GM12864 (cell line): ENCODE measurements at places on chromosomes 6 and 20.

DNA sequence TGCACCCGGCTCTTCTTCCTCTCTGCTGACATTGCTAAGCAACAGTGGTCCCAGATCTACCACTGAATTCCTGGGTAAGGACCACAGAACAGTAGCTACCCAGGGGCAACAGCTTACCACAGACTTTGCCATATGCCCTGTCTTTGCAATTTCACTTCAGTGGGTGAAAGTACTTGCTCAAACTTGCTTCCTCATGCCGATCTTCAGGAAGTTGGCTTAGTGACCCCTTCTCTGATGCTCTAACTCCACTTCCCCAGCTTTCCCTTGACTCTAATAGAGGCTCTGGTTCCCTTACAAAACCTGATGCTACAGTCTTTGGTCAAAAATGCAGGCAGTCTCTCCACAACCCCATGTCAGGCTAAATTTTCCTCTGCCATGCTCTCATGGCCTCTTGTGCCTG is 3.3 kb upstream of the TAAR5 start:
- DNase-seq = no peak

- no peak for DNase-seq
Measured at GRCh38 chr6:128114164-128114563, 213.3 kb upstream of the THEMIS start.

DNA sequence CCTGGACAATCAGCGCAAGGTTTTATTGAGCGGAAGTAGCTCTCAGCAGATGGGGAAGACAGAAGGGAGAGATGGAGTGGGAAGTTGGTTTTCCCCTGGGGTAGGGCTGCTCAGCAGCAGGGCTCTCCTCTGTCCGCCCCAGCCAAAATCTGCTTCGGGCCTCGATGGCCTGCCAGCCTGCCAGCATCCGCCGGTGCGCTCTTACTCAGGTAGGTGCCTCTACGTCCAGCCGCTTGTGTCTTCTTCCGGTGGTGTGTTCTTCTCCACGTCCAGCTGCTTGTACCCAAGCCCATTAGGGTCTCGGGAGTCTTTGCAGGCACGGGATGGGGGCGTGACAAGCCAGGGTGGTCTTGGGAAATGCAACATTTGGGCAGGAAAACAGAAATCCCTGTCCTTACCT is 1340.0 kb upstream of the MAP3K7 start:
- DNase-seq = no peak

GRCh38 chr6:85966828-85967227 is 324.1 kb upstream of the SYNCRIP start:
- no peak for DNase-seq

DNA sequence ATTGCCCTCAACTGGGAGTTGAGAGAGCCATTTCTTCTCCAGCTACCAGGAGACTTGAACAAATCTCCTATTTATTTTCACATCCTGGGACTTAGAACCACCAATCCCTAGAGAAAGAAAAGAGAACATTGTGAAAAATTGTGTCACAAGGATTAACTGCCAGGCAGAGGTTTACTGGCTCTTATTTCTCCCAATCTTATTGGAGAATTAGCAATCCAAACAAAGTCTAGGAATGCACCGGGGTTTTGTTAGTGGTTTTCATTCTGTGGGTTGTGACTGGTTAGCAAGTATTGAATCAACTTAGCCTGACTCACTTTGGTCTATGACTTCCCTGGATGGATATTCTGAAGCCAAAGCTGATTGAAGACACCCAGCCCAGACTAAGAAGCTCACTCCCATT is 21.2 kb upstream of the ENPP5 start:
- DNase-seq = no peak

GRCh38 chr20:3727401-3728021 is 5.0 kb upstream of the HSPA12B start:
- no peak for DNase-seq

DNA sequence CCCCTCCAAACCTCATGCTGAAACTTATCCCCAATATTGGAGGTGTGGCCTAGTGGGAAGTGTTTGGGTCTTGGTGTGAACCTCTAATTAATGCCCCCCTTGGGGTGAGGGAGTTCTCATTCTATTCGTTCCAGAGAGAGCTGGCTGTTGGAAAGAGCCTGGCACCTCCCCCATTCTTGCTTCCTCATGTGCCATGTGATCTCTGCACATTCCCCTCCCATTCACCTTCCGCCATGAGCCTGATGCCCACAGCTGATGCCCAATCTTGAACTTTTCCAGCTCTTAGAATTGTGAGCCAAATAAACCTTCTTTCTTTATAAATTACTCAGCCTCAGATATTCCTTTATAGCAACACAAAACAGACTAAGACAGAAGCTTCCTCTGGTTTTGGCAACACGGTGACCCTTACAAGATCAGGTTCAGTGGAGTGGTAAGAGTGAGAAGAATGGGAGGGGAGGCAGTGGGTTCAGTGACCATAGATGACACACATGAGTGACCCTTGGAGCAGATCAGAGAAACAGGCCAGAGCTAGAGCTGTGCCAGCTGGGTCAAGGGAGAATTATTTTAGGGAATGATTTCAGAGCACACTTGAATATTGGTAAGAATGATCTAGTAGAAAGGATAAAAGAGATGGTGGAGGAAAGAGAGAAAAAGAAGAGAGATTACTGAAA is 176.4 kb downstream of the LY86 start:
- DNase-seq = no peak

DNA sequence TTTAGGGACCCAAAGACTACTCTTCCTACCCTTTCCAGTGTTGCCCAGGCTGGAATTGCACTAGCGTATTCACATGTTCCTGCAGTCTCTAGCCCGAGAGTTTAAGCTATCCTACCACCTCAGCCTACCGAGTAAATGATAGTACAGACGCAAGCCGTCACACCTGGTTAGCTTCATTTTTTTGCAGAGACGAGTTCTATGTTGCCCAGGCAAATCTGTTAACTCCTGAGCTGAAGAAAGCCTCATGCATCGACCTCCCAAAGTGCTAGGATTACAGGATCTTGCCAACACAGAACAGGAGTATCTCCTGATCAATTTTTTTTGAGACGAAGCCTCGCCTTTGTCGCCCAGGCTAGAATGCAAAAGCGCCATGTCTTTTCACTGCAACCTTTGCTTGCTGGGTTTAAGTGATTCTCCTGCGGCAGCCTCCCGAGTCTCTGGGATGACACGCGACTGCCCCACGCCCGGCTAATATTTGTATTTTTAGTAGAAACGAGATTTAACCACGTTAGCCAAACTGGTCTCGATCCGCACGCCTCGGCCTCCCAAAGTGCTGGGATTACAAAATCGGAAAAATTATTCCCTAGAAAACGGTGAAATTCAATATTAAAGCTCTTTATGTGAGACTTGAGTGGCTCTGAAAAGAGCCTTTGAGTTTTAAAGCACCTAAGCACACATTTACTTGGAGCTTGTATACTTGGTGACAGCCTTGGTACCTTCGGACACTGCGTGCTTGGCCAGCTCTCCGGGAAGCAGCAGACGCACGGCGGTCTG is 128.5 kb downstream of the HFE start:
- no peak for DNase-seq

- DNase-seq = no peak
Measured at GRCh38 chr20:38581013-38581412, at the start of gene ADIG. TSS of gene ADIG (plus strand) at chr20:38581197. CDS start at chr20:38581251, 54 bp downstream.

DNA sequence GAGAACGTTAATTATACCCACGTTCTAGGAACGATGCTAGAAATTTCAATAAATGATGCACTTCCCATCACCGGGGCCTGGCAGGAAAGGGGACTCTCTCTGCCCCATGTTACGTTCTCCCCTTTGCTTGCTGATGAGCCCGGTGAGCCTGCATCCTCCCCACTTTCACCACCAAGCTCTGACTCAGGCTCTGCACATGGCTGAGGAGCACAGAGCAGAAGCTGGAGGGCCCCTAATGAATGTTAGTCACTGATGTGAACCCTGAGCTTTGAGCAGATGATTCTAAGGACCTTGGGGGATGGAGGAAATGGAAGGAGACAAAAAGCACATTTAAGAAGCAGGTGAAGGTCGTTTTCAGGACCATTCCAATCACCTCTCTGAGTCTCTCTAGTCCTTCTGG is 468.2 kb upstream of the ARID1B start:
- no peak for DNase-seq

GRCh38 chr6:46254946-46255345 is 84.2 kb upstream of the ENPP5 start:
- DNase-seq = no peak

DNA sequence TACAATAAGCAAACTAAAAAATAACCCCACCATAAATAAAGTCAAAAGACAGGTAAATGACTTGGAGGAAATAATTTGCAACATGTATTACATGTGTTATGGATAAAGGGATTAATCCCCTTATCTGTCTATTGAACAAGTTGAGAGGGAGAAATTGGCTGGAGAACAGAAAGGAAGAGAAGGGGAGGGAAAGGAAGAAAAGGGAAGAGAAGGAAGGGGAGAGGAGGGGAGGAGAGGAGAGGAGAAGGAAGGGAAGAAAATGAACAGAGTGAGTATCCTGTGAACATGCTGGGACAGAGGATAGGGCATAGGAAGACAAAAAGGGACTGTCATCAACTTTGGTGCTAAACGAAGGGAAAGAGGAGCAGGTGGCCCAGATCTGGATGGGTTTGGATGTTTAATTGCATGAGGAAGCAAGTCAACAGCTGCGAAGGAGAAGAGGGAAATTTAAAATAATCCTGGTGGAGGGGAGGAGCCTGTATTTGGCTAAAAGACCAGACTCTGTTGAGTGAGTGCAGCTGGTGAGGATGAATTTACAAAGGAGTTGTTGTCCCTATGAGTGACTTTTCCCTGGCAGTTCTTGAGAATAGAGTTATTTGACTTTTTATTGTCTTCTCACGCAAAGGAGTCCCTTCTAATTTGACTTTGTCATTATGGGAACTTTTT is 14.2 kb upstream of the SHLD1 start:
- no peak for DNase-seq

- no peak for DNase-seq
Measured at GRCh38 chr6:41470331-41471063, 75.7 kb upstream of the FOXP4 start.

DNA sequence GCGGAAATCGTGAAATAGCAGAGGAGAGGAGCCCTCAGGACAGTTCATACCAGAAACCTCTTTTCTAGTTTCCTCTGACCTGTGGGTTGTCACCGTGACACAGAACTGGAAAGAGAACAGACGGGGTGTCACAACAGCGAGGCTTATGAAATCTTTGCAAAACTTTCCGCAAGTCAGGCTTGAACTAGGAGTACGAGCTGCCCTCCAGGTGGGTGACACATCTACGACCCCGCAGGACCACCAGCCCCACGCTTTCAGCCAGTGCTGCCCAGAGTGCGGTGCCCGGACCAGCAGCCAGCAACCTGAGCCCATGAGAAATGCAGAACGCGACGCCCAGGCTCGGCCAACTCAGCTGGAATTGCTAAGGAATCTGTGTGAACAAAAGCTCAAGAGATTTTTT is 30.8 kb downstream of the WRNIP1 start:
- DNase-seq = no peak

- DNase-seq = no peak
Measured at GRCh38 chr20:46962452-46963195, 68.0 kb downstream of the EYA2 start.

DNA sequence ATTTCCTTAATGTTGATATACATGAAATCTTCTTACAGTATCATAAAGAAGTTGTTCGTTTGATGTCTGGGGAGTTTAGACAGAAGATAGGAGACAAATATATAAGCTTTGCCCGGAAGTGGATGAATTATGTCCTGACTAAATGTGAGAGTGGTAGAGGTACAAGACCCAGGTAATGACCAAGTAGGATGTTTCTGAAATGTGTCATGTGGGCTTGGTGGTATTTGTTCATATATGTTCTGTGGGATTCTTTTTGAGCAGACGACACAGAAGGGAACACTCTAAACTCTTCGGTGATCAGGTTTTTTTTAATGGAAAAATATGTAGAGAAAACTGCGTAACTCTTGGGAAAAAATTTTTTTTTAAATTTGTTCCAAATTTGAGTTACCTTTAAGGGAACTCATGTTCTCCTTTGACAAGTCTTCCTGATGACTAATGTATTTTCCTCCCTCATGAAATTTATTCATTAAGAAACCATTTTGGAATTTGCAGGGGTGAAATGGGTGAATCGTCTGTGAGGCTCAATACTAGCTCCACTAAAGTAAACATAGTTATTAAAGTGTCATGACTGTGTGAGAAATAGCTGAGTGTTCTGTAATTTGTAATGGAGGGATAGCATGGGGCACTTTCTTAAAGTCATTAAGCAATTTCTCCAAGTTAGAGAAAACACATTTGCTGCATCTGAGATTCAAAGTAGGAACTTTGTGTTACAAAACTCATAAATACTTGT is 100.6 kb downstream of the MAP3K4 start:
- DNase-seq = no peak

GRCh38 chr6:109212683-109213082 is 117.4 kb downstream of the CEP57L1 start:
- no peak for DNase-seq

DNA sequence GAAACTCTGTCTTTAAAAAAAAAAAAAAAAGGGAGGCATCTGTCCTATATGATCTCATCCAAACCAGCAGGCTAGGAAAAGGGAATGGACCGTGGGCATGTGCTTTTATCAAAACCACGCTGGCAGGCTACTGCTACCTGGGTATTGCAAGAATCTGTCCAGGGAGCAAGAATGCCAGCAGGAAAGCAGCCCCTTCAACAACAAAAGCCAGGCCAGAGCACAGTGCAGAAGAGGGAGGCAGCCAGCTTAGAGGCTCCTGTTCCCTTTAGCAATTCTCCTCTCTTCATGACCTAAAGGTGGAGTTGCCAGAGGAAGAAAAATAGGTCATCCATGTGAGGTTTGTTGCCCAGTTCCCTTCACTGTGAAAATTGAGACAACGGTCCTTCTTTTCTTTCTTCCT is 18.2 kb downstream of the TBC1D20 start:
- DNase-seq = no peak

GRCh38 chr20:37406010-37406998 is 60.4 kb downstream of the SRC start:
- no peak for DNase-seq

DNA sequence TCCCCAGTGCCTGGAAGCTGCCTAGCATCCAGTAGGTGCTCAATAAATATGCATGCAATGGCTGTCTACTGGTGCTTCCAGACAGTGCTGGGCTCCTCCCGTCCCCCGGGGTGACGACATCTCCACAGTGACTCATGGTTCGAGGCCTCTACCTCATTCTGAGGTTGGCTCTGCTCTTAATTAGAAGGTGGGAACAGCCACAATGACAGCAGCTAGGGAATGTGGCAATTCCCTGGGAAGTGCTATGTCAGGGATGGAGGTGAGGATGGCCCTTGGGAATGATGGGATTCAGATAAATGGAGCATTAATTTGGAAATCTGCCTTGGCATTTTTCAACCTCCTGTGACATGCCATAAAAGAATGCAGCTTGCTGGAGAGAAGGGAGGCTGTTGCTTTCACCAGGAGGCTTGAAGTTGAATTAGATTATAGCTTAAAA is 43.5 kb upstream of the NFATC2 start:
- DNase-seq = no peak

GRCh38 chr6:14016432-14016831 is 91.7 kb downstream of the RNF182 start:
- no peak for DNase-seq

- no peak for DNase-seq
Measured at GRCh38 chr6:34341481-34341971, 50.9 kb downstream of the NUDT3 start.

DNA sequence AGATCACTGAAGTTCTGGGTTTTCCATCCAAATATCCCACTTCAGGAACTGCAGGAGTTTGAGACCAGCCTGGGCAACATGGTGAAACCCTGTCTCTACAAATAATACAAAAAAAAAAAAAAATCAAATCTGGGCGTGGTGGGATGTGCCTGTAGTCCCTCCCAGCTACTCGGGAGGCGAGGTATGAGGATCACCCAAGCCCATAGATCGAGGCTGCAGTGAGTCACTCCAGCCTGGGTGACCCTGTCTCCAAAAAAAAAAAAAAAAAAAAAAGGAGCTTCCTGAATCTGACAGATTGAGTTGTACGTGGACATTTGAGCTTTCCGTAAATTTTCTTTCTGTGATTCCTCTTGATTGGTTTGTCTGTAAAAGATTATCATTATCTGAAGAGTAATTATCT is 55.6 kb downstream of the TULP4 start:
- no peak for DNase-seq
